ENCODE measurements at places on chromosomes 3 and 15.

DNA sequence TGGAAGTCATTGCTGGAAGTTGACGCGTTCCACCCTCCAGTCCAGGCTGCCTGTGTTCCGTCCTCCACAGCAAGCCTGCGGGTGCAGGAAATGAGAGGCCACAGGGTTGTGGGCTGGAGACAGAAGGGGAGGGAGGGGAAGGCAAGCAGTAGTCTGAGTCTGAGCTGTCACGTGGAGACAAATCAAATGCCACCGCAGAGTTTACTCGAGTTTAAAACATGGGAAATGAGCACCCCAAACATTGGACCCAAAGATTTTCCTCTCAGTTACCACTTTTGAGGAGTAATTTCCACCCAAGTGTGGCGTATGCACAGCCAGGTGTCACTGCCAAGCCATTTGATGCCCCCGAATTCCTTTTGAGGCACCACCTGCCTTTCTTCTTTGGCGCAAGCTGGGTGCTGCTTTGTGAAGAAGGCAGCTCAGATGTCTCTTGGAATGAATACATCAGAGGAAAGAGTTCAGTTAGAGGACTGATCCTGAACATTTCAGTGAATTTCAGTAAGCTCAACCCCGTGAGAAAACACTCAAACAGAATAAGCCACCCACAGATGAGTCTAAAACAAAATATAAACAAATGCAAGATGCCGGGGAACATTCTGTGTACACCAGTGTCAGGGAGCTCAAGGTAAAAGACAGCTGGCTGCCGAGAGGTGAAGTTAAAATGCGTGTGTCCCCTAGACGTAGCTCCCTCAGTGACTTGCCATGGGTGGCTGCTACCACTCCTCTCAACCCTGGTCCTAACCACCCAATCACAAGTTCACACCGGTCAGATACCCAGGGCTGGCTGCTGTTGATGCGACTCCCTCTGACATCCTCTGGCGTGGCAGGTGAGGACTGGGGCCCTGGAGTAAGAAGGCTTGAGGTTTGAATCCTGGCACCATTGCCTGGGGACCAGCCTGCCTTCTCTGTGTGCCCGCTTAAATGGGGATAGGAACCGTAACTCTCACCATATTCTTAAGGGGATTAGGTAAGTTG lies 203.8 kb downstream of the UACA start:
- DNase-seq = peak; percentile 12

DNA sequence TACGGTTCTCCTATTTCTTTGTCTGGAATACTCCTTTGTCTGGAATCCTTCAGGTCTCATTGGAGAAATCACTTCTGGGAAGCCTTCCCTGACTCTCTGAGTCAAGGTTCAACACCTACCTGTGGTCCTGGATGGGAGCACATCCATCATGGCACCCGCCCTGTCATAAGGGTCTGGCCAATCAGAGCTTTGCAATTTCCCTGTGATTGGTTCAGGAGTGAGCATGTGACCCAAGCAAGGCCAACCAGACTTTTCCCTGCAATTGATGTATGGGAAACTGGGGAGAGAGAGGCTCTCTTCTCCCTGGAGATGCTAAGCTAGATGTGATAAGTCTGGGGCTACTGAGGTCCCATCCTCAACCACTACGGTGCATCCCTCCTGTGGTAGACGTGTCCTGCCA lies 8.1 kb downstream of the FAM3D start:
- DNase-seq = no peak

GRCh38 chr15:91516866-91517265 lies 336.6 kb upstream of the SLCO3A1 start:
- no peak for DNase-seq

DNA sequence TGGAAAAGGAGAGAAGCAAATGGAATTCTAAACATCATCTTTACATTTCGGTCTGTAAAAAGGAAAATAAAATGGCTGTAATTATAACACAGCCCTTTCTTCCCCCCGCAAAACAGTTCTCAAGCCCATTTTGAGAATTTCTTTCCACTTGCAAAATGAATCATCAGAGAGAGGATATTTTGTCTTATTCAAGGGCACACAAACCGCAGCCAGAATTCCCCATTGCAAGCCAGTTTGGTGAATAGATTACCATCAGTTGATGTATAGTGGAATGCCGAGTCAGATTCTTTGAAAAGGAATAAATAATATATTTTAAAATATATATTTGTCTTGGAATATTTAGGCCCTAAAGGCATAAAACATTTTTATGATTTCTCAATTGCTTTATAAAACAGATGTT lies 420.4 kb upstream of the SEMA6D start:
- no peak for DNase-seq

DNA sequence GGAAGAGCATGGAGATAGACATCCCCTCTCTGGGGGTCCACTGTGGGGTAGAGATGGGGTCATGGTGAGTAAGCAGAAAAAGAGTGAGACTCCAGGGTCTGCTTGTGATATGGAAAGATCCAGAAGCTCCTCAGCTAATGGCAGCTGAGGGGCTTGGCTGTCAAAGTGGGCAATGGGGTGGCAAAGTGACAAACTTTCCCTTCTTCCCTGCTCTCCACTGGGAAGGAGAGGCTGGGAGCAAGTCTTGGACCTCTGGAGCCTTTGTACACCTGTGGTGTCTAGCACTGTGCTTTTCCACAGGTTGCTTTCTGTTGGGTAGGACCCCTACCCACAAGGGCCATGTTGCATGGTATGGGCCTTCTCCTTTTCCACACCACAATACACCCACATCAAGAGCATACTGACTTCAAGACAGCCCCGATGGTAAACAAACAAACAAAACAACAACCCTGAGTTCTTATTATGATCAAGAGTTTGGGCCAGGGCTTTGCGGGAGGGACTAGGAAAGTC lies 3.5 kb downstream of the ITGA11 start:
- no peak for DNase-seq

DNA sequence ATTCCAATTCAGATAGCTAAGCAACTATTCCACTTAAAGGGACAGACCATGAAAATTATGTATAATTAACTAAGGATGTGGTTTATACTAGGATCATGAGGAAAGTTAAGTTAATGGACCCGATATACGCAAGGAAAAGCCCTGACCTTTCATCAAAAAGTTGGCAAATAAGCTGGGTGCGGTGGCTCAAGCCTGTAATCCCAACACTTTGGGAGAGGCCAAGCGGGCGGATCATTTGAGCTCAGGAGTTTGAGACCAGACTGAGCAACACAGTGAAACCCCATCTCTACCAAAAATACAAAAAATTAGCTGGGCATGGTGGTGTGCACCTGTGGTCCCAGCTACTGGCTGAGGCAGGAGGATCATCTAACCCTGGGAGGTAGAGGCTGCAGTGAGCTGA lies 39.6 kb downstream of the SCAP start:
- DNase-seq = no peak

DNA sequence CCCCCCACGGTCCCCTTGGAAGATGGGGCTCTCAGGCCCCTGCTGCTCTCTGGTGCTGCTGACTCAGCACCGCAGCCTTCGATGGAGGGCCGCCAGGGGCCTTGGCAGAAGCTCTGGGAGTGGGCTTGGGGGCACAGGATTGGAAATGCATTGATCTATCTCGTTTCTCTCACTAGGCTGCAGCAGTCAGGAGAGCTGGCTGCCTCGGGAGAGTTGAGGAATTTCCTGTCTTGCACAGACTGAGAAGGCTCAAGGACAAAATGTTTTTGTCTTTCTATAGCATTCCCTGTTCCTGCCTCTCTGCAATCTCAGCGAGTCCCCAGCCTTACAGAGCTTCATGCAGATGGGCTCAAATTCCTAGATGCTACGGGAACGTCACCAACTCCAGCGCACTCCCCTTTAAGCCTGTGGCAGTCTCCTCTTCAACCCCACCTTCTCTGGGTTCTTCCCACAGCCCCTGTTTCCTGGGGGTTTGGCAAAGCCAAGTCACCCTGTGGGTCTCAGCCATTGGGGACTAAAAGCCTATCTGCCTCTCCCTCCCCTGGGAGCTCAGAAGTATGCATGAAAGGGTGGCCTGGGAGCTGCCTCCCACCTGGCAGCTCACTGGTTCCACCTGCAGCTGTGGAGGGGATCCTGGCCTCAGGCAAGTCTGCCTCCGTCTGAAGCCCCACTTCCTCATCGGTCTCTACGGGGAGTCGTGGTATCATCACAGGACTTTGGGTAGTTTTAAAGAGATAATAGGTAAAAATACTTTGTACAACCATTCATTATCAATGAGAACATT lies 127.4 kb upstream of the HACD2 start:
- no peak for DNase-seq

GRCh38 chr3:46664188-46664970 lies 29.1 kb downstream of the ALS2CL start:
- no peak for DNase-seq

Measured in OCI-M1 (cell line).